ENCODE measurements at places on chromosomes 3 and 15.

DNA sequence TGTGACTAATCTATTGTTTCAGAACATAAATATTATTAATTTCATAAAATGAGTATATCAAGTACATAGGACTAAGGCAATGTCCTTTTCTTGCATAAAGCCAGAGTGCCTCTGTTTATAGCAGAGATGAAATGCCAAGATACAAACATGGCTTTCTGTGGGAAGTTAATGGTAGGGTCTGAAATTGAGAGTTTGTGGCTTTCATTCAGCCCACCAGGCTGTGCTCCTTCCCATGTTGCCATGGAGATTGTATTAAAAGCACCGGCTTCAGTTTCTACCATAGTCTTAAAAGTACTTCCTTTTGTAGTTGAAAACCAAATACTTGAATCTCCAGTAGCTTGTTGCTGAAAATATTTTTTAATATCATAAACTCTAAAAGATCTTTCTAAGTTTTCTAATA lies 114.0 kb downstream of the LRRC28 start:
- DNase-seq: no peak

DNA sequence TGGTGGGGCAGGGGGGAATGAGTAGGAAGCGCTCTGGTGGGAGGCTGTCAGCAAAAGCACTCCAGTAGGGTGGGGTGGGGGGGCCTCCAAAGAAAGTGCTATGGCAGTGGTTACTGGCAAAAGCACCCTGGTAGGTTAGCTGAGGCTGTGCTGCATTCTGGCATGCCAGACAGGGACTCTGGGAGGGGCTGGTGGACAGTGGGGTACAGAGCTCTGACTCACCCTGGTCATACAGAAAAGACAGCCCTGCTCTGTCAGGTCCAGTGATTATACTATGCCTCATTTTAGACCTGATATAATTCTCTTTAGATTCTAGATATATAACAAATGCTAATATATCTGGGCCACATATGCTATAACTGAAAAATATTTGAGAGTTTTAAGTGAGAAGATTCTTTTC lies 82.8 kb upstream of the CPNE4 start:
- DNase-seq: no peak

DNA sequence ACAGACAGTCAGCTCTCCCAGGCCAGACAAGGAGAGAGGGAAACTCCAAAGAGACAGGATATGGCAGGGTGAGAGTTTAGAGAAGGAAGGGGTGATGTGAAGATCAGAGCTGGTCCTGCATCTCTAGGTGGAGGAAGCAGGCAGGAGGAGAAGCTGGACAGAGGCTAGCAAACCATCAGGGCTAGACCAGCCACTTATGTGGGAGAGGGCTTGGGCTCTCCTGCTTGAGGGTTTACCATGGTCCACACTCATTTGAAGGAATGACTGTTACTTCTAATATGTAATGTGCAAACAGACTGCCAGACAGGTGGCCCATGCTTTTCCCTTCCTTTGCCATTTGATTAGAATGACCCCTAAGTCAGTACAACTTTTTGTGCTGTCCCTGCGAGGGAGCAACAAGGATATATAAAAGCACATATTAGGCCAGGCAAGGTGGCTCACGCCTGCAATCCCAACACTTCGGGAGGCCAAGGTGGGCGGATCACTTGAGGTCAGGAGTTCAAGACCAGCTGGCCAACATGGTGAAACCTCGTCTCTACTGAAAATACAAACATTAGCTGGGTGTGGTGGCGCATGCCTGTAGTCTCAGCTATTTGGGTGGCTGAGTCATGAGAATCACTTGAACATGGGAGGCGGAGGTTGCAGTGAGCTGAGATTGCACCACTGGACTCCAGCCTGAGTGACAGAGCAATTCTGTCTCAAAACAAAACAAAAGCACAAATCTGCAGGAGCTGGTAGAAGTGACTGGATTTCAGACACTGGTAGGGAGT lies 41.0 kb upstream of the MANF start:
- no peak for DNase-seq

- no peak for DNase-seq
These were observed 38.6 kb downstream of the MGLL start for GRCh38 chr3:127783642-127784160.

Data from RCC 7860 (cell line).